Hematopoietic multipotent progenitor cell treated with erythropoietin and hydrocortisone succinate and interleukin-3 and kit ligand, for 15 days (in vitro differentiated cells): ENCODE measurements at places on chromosomes 7 and 10.

DNA sequence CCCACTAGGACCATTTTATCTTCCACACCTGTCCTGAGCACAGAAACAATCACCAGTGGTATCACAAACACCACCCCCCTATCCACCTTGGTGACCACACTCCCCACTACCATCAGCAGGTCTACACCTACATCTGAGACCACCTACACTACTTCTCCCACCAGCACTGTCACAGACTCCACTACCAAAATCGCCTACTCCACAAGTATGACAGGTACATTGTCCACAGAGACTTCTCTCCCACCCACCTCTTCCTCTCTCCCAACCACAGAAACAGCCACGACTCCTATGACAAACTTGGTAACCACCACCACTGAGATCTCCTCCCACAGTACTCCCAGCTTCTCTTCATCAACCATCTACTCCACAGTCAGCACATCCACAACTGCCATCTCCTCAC lies 3.3 kb downstream of the MUC3A start:
- DNase-seq, result no peak

DNA sequence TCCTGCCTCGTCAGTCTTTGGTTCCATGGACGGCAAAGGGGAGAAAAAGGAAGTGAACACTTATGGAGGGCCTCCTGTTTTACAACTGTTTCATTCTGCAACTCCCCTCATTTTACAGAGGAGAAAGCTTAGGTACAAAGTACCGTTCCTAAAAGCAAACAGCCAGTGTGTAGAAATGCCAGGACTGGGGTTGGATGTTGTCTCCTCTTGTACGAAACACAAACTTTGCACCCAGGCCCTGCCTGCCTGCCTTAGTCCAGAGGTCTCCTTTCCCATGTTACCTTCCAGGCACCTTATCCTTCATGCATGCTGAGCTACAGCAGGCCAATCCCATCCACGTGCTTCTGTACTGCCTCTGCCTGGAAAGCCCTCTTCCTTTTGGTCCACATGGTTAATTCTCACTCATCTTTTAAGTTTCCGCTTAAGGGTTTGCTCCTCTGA lies 86.0 kb downstream of the ICA1 start:
- no peak for DNase-seq

DNA sequence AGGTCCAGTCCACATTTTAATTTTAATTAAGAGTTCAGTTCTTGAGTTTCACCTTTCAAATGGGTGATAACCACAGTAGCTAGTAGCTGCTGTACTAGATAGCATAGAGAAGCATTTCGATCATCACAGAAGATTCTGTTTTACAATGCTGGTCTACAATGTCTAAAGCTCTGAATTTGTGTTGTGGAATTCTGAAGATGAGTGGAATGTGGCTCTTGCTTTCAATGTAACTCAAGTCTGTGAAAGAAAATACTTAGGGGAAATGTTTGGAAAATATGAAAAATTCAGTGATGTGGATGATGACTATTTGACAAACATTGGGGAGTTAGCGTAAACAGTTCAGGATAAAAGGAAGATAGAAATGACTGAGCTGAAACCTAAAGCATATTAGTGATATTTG lies 139.4 kb downstream of the GNAT3 start:
- DNase-seq, result no peak

DNA sequence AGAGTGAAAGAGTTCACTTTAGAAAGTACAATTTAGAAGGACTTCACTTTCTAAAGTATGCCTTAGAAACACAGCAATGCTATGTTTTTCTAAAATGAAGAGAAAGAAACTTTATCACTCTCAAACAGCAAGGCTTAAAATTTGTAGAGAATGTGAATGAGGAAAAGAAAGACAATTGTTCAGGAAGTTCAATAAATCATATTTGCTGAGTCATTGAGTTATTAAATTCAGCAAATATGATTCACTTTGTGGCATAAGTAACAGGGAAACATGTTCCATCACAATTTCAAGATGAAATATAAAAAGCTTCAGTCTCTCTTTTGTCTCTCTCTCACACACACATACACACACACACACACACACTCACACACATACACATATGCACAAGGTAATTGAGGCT lies 187.9 kb downstream of the PCDH15 start:
- no peak for DNase-seq

GRCh38 chr7:116661865-116662264 lies 10.1 kb upstream of the MET start:
- DNase-seq, result no peak

- DNase-seq, result no peak
Measured at GRCh38 chr7:5418285-5418582, 5.4 kb downstream of the TNRC18 start.

DNA sequence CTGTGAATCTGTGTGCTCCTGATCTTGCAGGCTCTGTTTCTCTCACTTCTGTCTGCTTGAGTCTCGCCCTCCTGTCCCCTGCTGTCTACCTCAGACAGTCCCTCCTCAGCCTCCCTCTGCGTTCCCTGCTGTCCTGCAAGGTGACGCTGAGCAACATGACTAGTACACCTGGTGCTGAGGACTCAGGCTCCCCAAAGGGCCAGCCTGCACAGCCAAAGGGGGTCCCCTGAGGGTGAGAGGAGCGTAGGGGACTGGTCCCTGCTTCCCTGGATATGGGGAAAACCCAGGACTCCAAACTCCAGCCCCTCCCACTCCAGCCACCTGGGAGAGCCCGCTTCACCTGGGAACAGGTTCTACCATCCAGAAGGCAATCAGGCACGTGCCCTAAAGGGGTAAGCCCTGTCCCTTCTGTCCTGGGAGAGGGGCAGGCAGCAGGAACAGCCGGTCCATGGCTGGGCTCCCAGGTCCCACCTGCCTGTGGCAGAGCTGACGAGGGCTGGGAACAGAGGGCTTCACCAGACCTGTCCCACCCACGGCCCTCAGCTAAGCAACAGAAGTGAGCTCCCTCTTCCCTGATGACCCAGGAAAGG lies 156.5 kb downstream of the UBE2H start:
- no peak for DNase-seq

DNA sequence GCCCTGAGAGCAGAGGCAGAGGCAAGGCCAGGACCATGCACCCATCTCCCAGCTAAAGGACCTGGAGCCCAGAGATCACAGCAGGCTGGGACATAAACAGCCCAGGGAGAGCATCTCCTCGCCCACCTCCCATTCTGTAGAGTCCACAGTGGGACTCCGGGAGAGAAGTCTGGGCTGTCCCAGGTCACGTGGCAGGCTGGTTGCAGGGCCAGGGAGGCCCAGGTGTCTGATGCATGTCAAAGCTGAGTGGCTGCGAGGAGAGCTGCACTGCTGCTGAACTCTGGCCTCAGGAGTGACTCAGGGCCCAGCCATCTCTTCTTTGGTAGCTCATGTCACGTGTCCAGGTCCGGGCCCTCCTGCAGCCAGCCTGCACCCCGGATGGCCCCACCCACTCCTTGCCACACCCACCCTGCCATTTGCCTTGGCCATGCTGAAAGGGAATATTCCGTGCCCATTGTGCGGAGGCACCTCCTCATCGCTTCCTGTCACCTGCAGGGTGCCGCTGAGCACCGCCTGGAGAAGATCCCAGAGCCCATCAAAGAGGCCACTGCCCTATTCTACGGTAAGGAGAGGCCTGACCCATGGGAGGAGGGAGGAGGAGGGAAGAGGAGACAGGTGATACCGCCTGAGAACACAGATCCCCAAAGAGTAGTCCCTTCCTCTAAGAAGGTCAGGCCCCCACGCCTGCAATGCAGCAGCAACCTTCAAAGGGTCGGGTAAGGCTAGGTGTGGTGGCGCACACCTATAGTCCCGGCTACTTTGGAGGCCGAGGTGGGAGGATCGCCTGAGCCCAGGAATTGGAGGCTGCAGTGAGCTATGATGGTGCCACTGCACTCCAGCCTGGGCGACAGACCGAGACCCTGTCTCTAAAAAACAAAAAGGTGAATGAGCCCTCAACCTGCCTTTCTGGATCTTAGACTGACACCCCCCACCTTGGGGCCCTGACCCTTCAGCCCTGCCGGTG lies 12.6 kb upstream of the SH2B2 start:
- DNase-seq, result no peak

DNA sequence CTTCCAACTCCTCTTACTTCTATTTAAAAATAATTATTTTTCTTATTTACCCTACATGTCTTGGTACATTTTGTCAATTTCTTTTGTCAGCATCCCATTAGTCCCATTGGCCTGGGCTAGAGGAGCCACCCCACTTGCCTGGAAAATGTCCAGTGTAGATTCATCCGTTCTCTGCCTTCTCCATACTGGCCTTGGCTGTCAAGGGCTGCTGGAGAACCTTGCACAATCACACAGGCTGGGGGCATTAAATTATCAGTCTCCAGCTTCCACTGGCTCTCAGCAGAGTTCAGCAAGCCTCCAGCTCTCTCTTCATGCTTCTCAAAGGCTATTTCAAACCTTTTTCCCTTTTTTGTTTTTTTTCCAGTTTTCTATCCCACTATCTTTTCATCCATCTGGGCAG lies 13.8 kb upstream of the ZCCHC24 start:
- DNase-seq, result no peak

DNA sequence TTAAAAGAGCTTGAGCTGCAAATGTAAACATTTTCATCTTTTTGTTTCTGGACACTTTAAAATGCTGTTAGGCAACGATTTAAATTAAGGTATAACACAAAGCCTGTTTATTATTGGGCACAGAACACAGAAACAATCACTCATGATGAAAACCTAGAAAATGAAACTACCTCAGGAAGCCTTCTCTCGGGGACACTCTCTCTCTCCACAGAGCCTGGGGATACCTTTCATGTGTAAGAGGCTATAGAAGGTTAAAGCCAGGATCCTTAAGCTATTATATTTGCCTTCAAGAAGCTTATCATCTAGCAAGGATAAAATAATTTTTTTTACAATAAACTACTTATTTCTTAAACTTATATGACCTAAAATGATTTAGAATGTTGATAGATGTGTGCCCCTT lies 194.1 kb downstream of the SKAP2 start:
- DNase-seq, result no peak

DNA sequence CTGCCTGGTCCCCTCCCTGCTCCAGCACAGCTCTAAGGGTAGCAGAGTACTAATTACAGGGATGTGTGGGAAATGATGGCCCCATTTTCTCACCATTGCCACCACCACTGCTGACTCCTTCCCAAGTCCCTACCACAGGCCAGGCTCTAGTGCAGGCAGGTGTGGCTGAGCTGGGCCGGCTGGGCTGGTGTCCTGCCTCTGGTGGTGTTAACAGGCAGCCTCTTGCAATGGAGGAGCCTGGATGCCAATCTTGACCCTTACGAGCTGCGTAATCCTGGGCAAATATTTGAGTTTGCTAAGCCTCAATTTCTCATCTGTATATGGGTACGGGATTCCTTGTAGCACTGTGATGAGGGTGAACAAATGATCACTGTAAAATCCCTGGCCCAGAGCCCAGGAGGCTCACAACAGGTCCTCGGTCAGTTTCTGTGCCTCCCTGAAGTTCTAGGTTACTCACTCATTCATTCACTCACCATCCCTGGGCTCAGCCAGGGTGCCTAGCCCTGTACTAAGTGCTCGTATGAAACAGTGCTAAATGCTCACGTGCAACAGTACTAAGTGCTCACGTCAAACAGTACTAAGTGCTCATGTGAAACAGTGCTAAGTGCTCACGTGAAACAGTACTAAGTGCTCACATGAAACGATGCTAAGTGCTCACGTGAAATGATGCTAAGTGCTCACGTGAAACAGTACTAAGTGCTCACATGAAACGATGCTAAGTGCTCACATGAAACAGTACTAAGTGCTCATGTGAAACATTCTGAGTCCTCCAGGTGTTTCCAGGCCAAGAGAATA lies 2.3 kb upstream of the FZD9 start:
- no peak for DNase-seq

DNA sequence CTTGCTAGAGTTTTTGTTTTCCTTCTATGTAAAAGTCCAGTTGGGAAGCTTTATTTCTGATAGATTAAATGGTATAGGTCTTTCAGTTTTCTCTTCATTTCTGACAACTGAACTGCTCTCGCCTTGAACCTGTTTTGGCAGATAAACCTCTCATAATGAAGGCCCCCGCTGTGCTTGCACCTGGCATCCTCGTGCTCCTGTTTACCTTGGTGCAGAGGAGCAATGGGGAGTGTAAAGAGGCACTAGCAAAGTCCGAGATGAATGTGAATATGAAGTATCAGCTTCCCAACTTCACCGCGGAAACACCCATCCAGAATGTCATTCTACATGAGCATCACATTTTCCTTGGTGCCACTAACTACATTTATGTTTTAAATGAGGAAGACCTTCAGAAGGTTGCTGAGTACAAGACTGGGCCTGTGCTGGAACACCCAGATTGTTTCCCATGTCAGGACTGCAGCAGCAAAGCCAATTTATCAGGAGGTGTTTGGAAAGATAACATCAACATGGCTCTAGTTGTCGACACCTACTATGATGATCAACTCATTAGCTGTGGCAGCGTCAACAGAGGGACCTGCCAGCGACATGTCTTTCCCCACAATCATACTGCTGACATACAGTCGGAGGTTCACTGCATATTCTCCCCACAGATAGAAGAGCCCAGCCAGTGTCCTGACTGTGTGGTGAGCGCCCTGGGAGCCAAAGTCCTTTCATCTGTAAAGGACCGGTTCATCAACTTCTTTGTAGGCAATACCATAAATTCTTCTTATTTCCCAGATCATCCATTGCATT lies 27.1 kb downstream of the MET start:
- DNase-seq, result no peak

GRCh38 chr10:62456611-62457101 lies 82.5 kb downstream of the ZNF365 start:
- no peak for DNase-seq

DNA sequence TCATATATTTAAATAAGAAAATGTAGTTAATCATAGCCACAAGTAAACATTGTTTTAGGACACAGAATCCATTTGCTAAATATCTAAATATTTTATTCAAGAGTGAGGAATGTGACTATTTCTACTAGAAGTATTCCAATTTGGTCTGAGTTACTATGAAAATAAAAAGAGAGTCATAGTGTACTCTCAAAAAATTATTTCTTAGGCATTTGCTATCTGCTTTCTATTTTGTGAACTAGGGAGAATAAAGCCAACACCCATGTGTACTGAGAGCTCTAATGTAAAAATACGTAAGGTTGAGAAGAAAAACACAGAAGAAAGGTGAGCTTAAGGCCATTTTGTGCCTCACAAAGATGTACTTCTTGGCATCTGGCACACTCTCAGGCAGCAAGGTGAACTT lies 38.3 kb downstream of the PRTFDC1 start:
- no peak for DNase-seq

GRCh38 chr7:107394831-107395230 lies 75.0 kb upstream of the GPR22 start:
- DNase-seq, result no peak
